Psoas muscle (tissue), 8 donors: ENCODE measurements at places on chromosomes 11 and 22. TPM values are rescaled to one million over a fixed set of nuclear protein-coding genes. Genes with fewer than 3 reads are reported as not detected.
A peak's percentile ranks its signal among the peaks of the same experiment; 100 is the strongest.

IL17REL gene
- total RNA-seq: not detected

NOX4 gene
- total RNA-seq: 1.9 TPM

MMP8 gene
- not detected for total RNA-seq

KCNK4 gene
- not detected for total RNA-seq

DNA sequence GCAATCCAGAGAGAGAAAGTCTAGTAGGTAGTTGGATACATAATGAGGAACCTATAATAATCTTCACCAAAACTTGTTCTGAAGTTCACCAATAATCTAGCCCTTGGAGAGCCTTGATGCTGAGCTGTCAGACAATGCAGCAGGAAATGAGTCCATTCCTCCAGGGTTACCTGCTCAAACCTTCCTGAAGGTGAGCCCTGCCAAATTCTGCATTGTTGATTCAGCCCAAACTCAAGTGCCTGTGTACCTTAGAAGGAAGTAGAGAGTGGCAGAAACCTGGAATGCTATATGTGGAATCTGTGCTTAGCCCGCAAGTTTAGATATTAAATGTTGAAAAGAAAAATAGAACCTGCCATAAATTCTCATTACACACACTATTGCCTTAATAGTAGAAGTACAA, 77.4 kb upstream of the SPON1 start:
- H3K36me3 ChIP-seq: no peaks in the 10 kb centered on the region
- no peak for DNase-seq
- H3K4me3 ChIP-seq: no peak overlapping the region

- H3K4me3 ChIP-seq: no peak overlapping the region
- no peaks in the 10 kb centered on the region for H3K27me3 ChIP-seq
- no peaks in the 10 kb centered on the region for H3K36me3 ChIP-seq
- no peak for DNase-seq
Observed at GRCh38 chr11:80388130-80388529, 947.3 kb upstream of the TENM4 start.

DNA sequence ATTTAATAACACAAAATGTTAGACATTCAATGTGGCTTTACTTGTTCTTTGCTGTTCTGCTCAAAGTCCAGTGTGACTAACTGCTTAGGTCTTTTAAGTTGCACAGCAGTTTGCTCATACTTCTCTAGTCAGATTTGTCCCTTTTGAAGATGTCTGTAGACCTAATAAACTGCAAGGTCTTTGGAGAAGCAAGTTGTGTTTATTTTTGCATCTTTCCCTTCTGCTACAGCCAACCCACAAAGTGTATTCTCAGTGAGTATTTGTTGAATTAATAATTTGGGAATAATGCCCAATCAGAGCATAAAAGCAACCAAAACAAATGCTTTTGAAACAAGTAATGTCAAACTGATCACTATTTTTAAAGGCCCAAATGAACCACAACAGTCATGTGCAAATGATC, 312.5 kb downstream of the CADM1 start:
- H3K36me3 ChIP-seq: no peaks in the 10 kb centered on the region
- DNase-seq: no peak
- H3K4me1 ChIP-seq: peaks cover 2% of the 10 kb centered on the region

GRCh38 chr22:23926561-23926960, 32.4 kb downstream of the MIF start:
- H3K27me3 ChIP-seq: no peaks in the 10 kb centered on the region
- no peak overlapping the region for H3K4me3 ChIP-seq
- DNase-seq: no peak

DNA sequence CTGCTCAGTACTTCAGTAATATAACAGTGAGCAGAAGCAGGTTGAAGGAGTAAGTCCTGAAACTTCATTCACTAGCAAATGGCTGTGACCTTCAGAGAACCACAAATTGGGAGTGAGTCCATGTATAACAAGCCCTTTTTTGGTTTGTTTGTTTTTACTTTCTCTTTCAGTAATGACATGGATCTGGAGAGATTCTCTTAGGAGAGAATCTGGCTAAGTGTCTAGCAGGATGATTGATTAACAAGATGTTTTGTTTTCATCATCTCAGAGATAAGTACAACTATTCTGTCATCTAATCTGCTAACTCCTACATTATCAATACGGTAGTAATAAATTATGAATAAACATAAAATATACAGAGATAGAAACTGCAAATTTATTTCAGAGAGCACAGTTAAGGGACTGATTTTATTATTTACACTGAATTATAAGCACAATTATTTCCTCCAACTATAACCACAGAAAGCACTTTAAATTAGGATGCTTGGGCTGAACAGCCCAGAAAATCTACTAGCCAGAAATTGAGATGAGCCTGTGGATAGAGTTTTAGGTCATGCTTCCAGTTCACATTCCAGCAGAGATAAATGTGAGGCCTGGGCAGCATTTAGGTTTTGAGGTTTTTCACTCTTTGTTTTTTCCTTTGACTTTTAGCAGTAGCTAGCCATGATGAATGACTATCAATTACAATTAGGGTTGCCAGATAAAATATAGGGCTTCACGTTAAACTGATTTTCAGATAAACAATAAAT, 429.3 kb upstream of the FAT3 start:
- H3K27me3 ChIP-seq: no peaks in the 10 kb centered on the region

DNA sequence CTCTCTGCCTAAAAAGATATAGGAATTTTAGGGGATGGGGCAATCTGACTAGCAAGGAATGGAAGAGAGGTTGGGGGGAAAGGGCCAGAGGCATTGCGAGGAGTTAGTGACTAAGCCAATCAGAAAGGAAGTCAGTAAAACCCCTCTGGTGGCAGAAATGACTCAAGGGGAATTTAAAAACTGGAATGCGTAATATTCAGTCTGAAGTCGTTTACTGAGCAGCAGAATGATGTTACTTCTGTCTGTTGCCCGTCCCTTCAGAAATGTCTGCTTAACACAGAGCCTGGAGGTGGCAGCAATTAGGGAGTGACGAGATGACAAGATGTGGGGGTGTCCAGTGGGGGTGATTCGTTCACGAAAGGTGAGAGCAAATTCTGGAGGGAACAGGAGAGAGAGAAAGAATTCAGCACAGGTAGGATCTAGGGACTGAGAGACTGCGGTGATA, 107.7 kb upstream of the CLMP start:
- H3K27ac ChIP-seq: no peak overlapping the region
- no peaks in the 10 kb centered on the region for H3K27me3 ChIP-seq
- H3K4me3 ChIP-seq: no peak overlapping the region
- no peaks in the 10 kb centered on the region for H3K36me3 ChIP-seq
- H3K4me1 ChIP-seq: peaks cover 21% of the 10 kb centered on the region

GRCh38 chr22:19962909-19963806, 21.5 kb upstream of the TXNRD2 start:
- peaks cover 24% of the 10 kb centered on the region for H3K4me1 ChIP-seq
- no peak overlapping the region for H3K27ac ChIP-seq
- DNase-seq: peak; percentile 27
- no peaks in the 10 kb centered on the region for H3K27me3 ChIP-seq

- H3K4me3 ChIP-seq: peak overlapping the region; percentile 78
- peaks cover 54% of the 10 kb centered on the region for H3K4me1 ChIP-seq
- H3K27me3 ChIP-seq: no peaks in the 10 kb centered on the region
- peak overlapping the region; percentile 87 for H3K27ac ChIP-seq
Observed at GRCh38 chr11:46118702-46119351, 2.4 kb downstream of the PHF21A start.

DNA sequence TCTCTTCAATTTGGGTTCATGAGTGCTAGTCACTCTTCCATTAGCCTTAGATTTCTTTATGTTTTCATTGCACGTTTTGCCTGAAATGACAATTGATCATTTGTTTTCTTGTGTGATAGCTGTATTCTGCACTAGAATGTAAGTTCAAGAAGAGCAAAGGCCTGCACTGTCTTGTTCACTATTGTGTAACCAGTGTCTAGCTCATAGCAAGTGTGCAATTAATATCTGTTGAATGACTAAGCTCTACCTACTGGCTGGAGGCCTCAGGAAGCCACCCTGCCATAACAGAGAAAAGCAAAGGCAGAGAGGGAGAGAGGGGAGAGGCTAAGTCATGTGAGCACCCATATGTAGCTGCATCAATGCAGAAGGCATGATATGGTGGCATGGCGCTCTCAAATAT, 292.8 kb upstream of the SYN3 start:
- no peaks in the 10 kb centered on the region for H3K4me1 ChIP-seq
- H3K4me3 ChIP-seq: no peak overlapping the region
- no peaks in the 10 kb centered on the region for H3K36me3 ChIP-seq
- DNase-seq: no peak
- no peaks in the 10 kb centered on the region for H3K27me3 ChIP-seq

DNA sequence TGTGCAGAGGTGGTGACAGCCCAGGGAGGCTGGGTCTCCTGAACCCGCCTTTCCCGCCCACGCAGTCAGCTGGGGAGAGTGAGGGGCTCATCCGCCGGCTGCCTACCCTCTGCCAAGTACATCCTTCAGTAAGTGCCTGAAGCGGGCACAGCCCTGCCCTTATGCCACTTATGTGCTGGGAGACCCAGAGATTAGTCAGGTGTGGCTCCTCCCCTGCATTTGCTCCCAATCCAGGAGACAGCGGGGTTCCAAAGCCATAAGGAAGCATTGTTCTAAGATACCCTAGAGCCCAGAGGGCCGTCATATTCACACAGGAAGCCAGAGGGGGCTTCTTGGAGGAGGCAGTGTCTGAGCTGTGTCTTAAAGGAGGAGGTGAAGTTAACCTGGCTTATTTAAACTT, 5.8 kb upstream of the PPP6R3 start:
- H3K27me3 ChIP-seq: no peaks in the 10 kb centered on the region
- H3K36me3 ChIP-seq: no peaks in the 10 kb centered on the region
- H3K4me1 ChIP-seq: no peaks in the 10 kb centered on the region
- no peak for DNase-seq
- no peak overlapping the region for H3K4me3 ChIP-seq

DNA sequence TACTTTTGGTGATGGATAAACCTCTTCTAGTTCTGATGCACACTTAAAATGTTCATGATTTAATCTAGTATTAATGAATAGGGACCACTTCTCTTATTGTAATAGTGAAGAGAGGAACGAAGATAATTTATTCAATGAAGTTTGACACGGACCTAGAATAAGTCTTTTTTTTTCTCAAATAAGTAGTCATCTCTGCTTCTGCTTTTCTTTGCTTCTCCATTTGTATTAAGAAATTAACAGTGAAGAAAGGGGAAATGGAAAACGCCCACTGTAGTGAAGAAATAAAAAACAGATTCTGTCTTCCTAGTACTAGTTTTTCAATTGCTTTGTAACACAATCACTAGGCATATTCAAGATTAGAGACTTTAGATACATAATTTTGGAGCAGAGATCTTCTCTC, 73.0 kb downstream of the CD44 start:
- H3K4me1 ChIP-seq: no peaks in the 10 kb centered on the region
- no peaks in the 10 kb centered on the region for H3K27me3 ChIP-seq
- no peak for DNase-seq
- no peaks in the 10 kb centered on the region for H3K36me3 ChIP-seq

- no peaks in the 10 kb centered on the region for H3K4me1 ChIP-seq
- H3K4me3 ChIP-seq: no peak overlapping the region
- H3K27ac ChIP-seq: no peak overlapping the region
- H3K27me3 ChIP-seq: no peaks in the 10 kb centered on the region
- DNase-seq: no peak
Observed at GRCh38 chr11:58276151-58276550, 8.1 kb upstream of the OR10W1 start.

DNA sequence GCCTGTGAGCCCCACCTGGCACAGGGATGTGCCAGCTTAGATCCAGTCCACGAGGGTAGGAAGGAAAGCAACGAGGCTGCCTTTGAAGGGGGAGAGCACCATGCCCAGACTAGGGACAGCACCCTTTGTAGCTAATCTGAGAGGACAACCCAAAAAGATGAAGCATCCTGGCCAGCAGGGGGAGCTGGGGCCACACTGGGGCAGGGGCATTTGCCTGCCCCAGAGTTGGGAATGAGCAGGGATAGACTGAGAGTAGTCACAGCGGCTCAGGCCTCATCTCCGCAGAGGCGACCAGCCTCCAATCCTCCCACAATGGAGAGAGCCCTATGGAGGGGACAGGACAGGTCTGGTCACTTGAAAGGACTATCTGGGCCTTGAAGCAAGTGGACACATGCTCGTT, 16.4 kb downstream of the LMO1 start:
- no peaks in the 10 kb centered on the region for H3K4me1 ChIP-seq
- H3K27ac ChIP-seq: no peak overlapping the region
- no peak for DNase-seq
- H3K4me3 ChIP-seq: no peak overlapping the region
- H3K36me3 ChIP-seq: no peaks in the 10 kb centered on the region

DNA sequence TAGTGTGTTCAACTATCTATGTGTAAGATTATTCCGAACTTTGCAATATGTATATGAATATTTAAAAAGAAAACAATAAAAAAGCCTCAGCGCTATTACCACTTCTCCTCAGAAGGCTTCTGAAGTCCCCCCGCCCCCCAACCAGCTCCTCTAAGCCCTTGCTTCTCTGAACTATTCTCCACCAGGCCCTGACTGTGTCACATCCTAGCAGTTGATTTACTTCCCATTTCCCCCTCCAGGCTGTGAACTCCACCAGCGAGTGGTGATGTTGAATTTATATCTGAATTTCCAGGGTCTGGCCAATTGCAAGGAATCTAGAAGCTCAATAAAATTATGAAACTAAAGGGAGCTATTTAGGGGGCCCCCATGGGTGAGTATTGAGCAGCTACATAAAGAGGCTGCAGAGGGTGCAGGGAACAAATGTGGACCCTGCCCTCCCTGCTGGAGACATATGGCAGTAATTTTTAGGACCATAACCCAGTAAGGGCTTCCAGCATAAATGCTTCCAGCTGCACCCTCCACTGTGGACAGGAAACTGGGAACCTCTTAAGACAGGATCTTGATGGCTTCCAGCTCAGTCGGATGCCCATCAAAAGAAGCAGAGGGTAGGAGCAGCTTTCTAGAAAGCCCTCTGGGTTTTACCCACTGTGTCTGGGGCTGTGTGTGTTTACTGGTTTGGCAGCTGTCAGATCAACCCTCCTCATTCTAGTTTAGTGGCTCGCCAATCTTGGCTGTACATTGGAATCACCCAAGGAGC, 81.4 kb downstream of the TIMP3 start:
- H3K27me3 ChIP-seq: peaks cover 4% of the 10 kb centered on the region
- H3K4me3 ChIP-seq: no peak overlapping the region
- H3K27ac ChIP-seq: no peak overlapping the region
- no peaks in the 10 kb centered on the region for H3K4me1 ChIP-seq
- no peaks in the 10 kb centered on the region for H3K36me3 ChIP-seq

- H3K4me1 ChIP-seq: peaks cover 29% of the 10 kb centered on the region
- H3K27me3 ChIP-seq: no peaks in the 10 kb centered on the region
- H3K4me3 ChIP-seq: no peak overlapping the region
Observed at GRCh38 chr11:57303280-57303989, 21.3 kb downstream of the TNKS1BP1 start.

GRCh38 chr11:116229236-116229970, 543.4 kb downstream of the BUD13 start:
- H3K4me1 ChIP-seq: no peaks in the 10 kb centered on the region
- DNase-seq: no peak
- no peaks in the 10 kb centered on the region for H3K36me3 ChIP-seq
- H3K4me3 ChIP-seq: no peak overlapping the region

DNA sequence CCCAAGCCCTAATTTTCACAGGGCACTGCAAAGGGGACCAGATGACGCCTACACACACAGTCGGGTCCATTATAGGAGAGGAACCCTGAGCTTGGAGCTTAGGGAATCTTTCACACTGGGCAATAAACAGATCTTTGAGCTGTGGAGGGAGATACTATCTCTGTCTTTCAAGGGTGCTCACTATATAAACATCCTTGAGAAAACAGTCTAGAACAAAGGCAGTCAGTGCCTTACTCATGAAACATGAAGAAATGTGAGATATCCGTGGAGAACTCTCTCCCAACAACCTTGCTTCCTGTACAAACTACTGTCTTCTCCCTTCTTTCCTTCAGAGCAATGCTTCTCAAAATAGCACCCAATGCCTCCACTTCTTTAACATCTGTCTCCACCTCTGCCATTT, 109.0 kb upstream of the APOA1 start:
- DNase-seq: no peak
- H3K4me1 ChIP-seq: no peaks in the 10 kb centered on the region
- no peaks in the 10 kb centered on the region for H3K36me3 ChIP-seq
- no peak overlapping the region for H3K27ac ChIP-seq
- H3K27me3 ChIP-seq: no peaks in the 10 kb centered on the region
